Activated CD4-positive, alpha-beta T cell treated with anti-CD3 and anti-CD28 coated beads, Interleukin-10, Interleukin-2, amounts not matched to agents 100 ng/mL and 50 ng/mL, durations not matched to agents 16 hours and 8 hours (primary cell): ENCODE measurements at places on chromosomes 4 and X.

DNA sequence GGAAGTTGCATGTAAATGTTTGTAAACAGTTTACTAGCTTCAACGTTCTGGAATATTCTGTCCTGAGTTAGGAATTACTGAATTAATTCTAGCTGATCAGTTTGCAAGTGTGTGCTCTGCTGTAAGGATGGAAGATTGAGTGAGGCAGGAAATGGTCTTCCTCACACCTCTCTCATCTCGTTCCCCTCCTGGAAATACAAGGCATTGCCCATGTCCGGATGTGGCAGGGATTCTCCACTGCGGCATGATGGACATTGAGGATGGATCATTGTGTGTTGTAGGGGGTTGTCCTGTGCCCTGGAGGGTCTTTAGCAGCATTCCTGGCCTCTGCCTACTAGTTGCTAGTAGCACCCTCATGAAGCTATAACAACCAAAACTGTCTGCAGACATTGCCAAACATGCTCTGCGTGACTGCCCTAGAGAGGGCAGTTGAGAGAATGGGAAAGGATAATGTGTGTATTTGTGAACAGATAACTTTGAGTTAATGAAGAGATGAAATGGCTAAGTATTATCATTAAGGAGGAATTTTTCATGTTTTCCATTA is 12.6 kb downstream of the CA5B start:
- peak; percentile 18 for DNase-seq

DNA sequence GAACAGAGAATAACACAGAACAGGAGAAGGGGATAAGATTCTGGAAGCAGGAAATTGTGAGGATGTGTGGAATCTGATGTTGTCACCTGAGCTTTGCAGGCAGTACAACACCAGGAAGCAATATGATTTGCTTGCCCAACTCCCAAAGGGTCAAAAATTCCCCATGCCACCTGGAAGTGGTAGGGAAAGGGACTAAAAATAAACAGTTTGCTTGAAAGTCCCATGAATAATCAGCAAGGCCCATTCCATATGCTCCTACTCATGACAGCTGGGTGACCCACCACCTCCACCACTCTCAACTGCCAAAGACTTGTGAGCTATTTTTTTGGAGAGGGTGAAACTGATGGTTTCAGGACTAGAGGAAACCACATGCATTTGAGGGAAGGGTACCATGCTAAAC is 168.4 kb downstream of the KCNIP4 start:
- no peak for DNase-seq

GRCh38 chr4:163804001-163804400 is 309.5 kb downstream of the TMA16 start:
- no peak for DNase-seq

DNA sequence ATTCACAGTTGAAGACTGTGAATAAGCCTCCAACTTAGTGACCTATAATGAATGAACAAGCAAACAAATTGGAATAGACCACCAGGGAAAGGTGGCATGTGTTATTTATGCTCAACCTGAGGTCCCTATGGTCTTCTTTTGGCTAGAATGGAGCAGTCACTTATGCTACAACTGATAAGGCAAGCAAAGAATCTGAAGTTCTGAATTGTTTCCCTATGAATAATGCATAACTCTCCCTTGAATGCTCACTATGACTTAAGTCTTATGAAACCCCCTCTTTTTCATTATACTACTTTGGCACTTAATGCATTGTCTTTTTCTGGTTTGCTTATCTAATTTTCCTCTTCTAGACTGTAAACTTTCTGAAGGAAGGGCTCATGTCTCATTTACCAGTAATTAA is 2.6 kb downstream of the GIMD1 start:
- no peak for DNase-seq

- no peak for DNase-seq
Measured at GRCh38 chr4:80252953-80253352, 13.5 kb upstream of the FGF5 start.

GRCh38 chrX:71923516-71923915 is 12.9 kb downstream of the NHSL2 start:
- no peak for DNase-seq

DNA sequence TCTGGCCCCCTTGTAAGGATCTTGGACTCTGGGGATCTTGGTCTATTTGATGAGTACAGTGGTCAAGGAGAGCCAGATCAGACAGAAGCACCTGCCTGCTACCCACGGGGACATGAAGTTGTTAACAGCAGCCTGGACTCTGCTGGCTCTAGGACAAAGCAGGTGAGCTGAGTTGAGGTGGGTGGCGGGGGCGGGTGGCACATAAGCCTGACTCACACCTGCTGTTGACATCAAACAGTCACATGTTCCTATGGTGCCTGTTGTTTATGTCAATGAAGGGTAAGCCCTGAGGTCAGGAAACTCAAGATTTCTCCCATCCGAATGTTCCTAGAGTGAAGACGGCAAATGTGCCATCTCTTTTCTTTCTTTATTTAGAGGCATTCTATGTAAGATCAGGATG is 50.1 kb upstream of the CLNK start:
- no peak for DNase-seq

GRCh38 chr4:143302536-143302935 is 34.1 kb upstream of the GAB1 start:
- no peak for DNase-seq

- no peak for DNase-seq
Measured at GRCh38 chr4:99983289-99983943, 33.3 kb upstream of the H2AZ1 start.

- DNase-seq, result peak; percentile 67
Measured at GRCh38 chr4:110088670-110089069, 109.7 kb downstream of the ELOVL6 start.

GRCh38 chr4:31246856-31247255 is 526.7 kb downstream of the PCDH7 start:
- no peak for DNase-seq

DNA sequence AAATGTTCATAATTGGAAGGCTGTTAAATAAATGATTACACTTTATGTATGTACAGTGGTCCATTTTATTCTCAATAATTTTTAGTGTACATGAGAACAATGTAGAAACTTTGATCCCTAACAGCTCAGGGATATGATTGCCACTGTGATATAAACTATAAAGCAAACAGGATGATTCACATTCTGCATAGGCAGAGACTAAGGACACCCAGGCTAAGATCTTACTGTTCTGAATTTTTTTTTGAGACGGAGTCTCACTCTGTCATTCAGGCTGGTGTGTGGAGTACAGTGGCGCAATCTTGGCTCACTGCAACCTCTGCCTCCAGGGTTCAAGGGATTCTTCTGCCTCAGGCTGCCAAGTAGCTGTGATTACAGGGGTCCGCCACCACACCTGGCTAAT is 186.6 kb downstream of the PDGFC start:
- no peak for DNase-seq
